B cell (primary cell): ENCODE measurements at places on chromosomes 5 and 9. TPM values are rescaled to one million over a fixed set of nuclear protein-coding genes. Genes with fewer than 3 reads are reported as not detected.
A peak's percentile ranks its signal among the peaks of the same experiment; 100 is the strongest.

- no peak overlapping the region for H3K27ac ChIP-seq
- DNase-seq: no peak
- H3K4me3 ChIP-seq: no peak overlapping the region
Observed at GRCh38 chr9:70829591-70830265, 291.7 kb downstream of the TRPM3 start.

GRCh38 chr9:73137286-73137899 is 14.3 kb upstream of the ANXA1 start:
- H3K4me1 ChIP-seq: no peaks in the 10 kb centered on the region
- no peak overlapping the region for H3K4me3 ChIP-seq
- DNase-seq: no peak
- H3K36me3 ChIP-seq: no peaks in the 10 kb centered on the region

DNA sequence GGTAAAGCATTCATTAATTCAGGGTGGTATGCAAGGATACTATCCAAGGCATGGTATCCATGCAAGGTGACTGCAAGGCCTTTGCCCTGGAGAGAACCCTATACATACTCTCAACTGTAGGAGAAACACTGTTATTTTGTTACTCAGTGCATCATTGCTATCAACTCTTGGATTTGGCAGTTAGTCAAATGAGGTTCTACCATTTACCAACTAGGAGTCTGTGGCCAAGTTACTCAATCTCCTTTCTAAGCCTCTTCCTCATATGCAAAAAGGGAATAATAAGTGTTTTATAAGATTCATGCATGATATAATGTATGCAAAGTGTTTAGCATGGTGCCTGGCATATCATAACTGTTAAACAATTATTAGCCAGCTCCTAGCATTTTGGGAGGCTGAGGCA is 4.0 kb downstream of the PCDHGC3 start:
- H3K36me3 ChIP-seq: no peaks in the 10 kb centered on the region
- no peak overlapping the region for H3K4me3 ChIP-seq
- no peaks in the 10 kb centered on the region for H3K27me3 ChIP-seq
- no peak overlapping the region for H3K27ac ChIP-seq

DNA sequence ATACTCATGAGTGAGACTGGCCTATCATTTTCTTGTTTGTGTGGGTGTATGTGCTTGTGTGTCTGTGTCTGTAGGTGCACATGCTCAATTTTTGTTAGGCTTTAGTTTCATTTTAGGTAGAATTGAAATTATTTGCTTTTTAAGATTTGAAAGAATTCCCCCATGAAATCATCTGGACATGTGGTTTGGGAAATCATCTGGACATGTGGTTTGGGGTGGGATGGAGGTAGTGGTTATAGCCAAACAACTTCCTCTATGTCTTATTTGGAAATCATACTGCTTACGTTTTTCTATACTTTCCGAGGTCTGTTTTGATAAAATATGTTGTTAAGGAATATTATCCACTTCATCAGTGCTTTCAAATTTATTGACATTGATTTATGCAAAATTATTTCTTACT is 485.4 kb upstream of the CLINT1 start:
- no peak for DNase-seq
- no peak overlapping the region for H3K27ac ChIP-seq
- no peaks in the 10 kb centered on the region for H3K27me3 ChIP-seq
- H3K4me3 ChIP-seq: no peak overlapping the region
- no peaks in the 10 kb centered on the region for H3K4me1 ChIP-seq
- H3K36me3 ChIP-seq: no peaks in the 10 kb centered on the region

DNA sequence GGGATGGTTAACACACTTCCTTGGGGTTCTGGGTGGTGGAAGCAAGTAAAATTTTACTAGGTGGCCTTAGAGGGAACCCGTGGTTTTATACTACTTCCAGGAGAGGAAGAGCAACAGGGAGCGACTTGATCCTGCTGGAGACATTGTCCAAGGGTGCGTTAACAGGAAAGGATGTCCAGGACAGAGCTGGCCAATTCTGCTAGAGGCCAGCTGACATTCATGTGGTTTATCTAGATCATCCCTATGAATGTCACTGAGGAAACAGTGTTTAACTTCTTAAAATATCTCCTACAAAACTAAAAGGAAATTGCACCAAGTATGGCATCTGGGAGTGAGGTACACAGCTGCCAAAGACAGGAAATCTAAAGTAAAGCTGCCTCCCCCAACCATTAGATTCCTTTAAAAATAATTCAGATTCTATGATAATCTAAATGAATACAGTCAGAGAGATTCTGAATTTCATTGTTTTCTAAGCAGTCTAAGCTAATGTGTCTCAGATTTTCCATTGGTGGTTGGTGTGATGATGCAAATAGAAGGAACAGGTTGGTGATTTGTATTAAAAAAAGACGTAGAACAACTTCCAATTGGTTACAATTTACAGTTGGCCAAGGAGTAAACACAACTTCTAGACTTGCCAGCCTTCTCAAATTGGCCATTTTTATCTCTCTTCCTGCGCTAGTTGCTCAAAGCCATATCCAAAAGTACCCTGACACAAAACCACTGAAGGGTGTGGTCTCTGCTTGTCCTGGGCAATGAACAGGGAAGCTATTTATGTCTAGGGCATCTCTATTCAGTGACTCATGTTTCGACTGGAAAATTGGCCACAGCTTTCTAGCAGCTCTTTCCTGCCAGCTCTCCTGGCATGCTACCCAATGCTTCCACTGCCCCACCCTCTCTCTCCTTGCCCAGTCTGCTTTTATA is 574.7 kb upstream of the MEF2C start:
- H3K27me3 ChIP-seq: no peaks in the 10 kb centered on the region
- H3K4me3 ChIP-seq: no peak overlapping the region
- H3K4me1 ChIP-seq: peaks cover 45% of the 10 kb centered on the region
- H3K36me3 ChIP-seq: no peaks in the 10 kb centered on the region

CDH6 gene
- not detected in 2 replicates for total RNA-seq

GRCh38 chr9:16501141-16501540 is 369.3 kb downstream of the BNC2 start:
- DNase-seq: no peak
- H3K4me3 ChIP-seq: no peak overlapping the region
- H3K36me3 ChIP-seq: no peaks in the 10 kb centered on the region

DNA sequence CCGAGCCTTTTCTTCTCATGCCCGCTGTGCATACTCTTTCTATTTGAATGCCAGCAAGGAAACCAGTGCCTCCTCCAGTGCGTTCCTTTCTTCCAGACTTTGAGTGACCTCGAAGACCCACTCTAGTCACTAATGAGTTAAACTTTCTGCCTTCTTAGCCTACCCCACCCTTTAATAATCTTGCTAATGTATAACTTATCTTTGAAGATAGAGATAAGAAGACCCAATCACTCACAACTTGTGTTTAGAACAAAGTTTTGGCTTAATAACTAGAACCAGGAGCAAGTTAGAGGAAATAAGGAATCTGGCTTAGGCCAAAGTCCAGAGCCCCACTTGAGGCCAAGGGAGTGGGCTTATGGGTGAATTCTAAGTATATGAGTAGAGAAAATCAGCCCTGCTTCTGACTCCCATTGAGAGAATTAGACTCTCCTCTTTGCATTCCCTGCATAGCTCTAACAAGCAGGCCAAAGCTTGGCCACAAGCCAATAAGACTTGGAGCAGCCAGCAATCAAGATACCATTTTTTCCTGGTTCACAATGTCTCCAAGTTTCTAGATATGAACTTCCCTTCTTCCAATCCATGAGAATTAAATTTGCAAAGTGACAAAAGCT is 181.5 kb upstream of the PIK3R1 start:
- H3K4me1 ChIP-seq: no peaks in the 10 kb centered on the region
- H3K27me3 ChIP-seq: no peaks in the 10 kb centered on the region
- no peak for DNase-seq
- H3K4me3 ChIP-seq: no peak overlapping the region
- no peaks in the 10 kb centered on the region for H3K36me3 ChIP-seq

DNA sequence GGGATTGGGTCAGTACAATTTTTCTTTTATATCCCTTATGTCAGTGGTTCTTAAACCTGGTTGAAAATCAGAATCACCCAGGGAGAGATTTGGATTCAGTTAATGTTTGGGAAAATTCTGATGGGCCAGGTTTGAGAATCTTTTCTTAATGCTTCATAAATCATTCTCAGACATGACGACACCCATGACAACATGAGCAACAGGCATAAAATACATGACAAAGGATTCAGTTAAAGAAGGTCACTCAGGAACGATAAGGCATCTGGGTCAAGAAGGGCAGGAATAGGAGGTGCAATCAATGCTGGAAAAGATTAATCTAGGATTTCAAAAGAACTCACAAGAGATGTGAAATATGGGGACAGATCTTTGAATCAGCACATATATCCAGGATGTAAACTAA is 41.8 kb downstream of the ELOVL7 start:
- H3K36me3 ChIP-seq: no peaks in the 10 kb centered on the region
- no peak overlapping the region for H3K27ac ChIP-seq
- DNase-seq: no peak
- no peaks in the 10 kb centered on the region for H3K27me3 ChIP-seq

DNA sequence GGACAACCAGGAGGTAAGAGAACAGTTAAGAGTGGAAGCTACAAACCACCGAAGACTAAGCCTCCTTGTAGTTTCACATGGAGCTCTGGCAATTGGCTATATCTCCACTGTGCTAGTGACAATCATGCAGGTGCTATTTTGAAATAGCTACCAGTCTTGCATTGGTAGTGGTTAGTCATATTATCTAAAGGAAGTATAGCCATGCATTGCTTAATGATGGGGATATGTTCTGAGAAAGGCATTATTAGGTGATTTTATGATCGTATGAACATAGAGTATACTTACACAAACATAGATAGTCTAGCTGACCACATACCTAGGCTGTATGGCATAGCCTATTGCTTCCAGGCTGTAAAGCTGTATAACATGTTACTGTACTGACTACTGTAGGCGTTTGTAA is 28.4 kb downstream of the HSDL2 start:
- H3K4me1 ChIP-seq: no peaks in the 10 kb centered on the region
- peaks cover 16% of the 10 kb centered on the region for H3K36me3 ChIP-seq
- H3K27ac ChIP-seq: no peak overlapping the region
- no peak overlapping the region for H3K4me3 ChIP-seq
- H3K27me3 ChIP-seq: no peaks in the 10 kb centered on the region

DNA sequence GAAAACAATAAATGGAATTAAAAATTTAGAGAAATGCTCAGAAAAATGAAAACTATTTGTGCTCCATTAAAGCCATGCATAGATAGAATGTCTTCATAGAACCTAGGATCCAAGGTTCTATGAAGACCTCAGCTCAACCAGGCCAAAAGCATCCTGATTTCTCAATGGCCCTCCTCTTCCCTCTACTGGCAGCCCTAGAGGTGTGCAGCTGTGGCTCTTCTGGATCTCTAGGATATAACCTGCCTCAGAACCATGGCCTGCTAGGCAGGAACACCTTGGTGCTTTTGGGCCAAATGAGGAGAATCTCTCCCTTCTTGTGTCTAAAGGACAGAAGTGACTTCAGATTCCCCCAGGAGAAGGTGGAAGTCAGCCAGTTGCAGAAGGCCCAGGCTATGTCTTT is 15.1 kb downstream of the IFNA1 start:
- H3K36me3 ChIP-seq: no peaks in the 10 kb centered on the region
- peaks cover 8% of the 10 kb centered on the region for H3K27me3 ChIP-seq
- H3K4me3 ChIP-seq: no peak overlapping the region
- DNase-seq: peak; percentile 63

ASS1 gene
- 0.44 TPM in 1 of 2 replicates, not detected in the other for total RNA-seq

GRCh38 chr9:4585135-4585534 is 77.0 kb upstream of the PLPP6 start:
- H3K27me3 ChIP-seq: no peaks in the 10 kb centered on the region
- no peak for DNase-seq
- no peak overlapping the region for H3K4me3 ChIP-seq
- H3K4me1 ChIP-seq: no peaks in the 10 kb centered on the region
- no peaks in the 10 kb centered on the region for H3K36me3 ChIP-seq
- H3K27ac ChIP-seq: no peak overlapping the region

DNA sequence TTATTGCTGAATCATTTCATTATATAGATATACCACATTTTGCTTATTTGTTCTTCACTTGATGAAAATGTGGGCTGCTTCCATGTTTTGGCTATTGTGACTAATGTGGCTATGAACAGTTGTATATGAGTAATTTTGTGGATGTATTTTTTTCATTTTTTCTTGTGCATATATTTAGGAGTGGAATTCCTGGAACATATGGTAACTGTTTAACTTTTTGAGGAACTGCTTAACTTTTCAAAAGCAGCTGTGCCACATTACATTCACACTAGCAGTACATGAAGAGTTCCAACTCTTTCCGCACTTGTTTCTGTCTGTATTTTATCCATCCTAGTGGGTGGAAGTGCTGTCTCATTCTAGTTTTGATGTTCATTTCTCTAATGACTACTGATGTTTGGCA is 67.8 kb downstream of the JAK2 start:
- H3K36me3 ChIP-seq: no peaks in the 10 kb centered on the region
- no peak overlapping the region for H3K4me3 ChIP-seq
- no peaks in the 10 kb centered on the region for H3K27me3 ChIP-seq
- DNase-seq: no peak
- H3K4me1 ChIP-seq: no peaks in the 10 kb centered on the region

- no peaks in the 10 kb centered on the region for H3K4me1 ChIP-seq
- DNase-seq: no peak
- H3K36me3 ChIP-seq: no peaks in the 10 kb centered on the region
- H3K27me3 ChIP-seq: no peaks in the 10 kb centered on the region
Observed at GRCh38 chr5:160280384-160281095, 31.8 kb downstream of the CCNJL start.

DNA sequence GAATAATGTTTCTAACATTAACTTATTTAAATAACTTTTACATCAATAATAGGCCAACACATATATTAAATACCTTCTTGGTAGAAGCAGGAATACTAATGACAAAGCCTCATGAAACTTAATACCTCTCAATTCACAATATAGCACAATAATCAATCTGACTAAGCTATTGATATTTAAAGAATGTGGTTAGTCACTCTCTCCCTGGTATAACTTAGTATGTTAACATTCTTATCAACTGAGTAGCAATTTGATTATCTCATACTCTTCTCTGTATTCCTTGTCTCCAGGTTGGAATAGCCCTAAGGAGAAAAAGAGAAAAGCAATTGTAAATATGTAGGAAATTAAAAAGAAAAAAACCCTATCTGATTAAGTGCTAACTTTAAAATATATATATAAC is 4.9 kb upstream of the PGGT1B start:
- H3K27me3 ChIP-seq: no peaks in the 10 kb centered on the region

DNA sequence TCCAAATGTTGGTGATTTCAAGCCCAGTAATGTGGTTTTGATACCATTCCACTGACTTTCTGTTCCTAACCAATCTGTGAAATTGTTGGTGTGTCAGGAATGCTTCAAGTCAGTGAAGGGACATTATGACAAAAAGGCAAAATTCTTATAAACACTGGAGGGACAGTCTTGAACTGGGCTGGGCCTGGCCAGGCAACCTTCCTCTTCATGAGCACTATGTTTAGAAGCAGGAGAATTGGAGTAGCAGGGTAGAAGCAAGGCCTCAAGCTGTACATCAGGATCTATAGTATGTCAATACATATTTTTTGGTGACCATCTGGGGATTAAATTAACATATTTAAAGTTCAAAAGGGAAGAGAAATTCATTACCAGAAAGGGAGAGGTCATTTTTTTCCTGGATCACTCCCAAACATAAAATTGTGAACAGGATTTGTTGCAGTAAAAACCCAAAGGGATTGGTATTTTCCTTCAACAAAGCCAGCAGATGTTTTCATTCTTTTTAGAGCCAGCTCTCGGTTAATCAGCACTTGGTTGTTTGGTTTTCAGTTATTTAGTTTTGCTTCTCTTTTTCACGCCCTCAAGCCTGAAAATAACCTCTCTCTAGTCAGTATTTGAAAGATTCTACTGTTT is 77.9 kb upstream of the PIK3R1 start:
- no peaks in the 10 kb centered on the region for H3K36me3 ChIP-seq
- H3K27ac ChIP-seq: no peak overlapping the region
- H3K4me1 ChIP-seq: peaks cover 3% of the 10 kb centered on the region
- H3K27me3 ChIP-seq: no peaks in the 10 kb centered on the region
- no peak overlapping the region for H3K4me3 ChIP-seq

GRCh38 chr5:39080168-39080567 is 6.0 kb upstream of the RICTOR start:
- H3K4me1 ChIP-seq: peaks cover 13% of the 10 kb centered on the region
- no peak overlapping the region for H3K4me3 ChIP-seq
- no peak for DNase-seq
- no peak overlapping the region for H3K27ac ChIP-seq
- H3K27me3 ChIP-seq: no peaks in the 10 kb centered on the region
- H3K36me3 ChIP-seq: no peaks in the 10 kb centered on the region
